Amniotic stem cell (primary cell): ENCODE measurements at places on chromosomes 5 and 9.

DNA sequence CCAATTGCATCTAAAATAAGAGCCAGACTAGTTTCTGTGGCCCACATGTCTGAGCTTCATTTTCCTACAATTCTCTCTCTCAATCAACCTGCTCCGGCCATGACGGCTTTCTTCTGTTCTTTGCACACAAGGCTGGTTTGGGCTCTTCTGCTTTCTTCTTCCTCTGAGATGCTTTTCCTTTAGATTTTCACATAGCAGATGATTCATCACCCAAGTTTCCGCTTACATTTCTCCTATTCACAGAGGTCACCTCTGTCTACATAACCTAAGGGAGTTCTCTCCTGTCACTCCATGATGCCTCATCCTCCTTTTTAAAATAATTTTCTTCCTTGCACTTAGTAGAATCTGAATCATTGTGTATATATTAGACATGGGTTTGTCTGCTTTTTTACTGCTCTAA is 334.6 kb upstream of the TUSC1 start:
- no peak for DNase-seq

DNA sequence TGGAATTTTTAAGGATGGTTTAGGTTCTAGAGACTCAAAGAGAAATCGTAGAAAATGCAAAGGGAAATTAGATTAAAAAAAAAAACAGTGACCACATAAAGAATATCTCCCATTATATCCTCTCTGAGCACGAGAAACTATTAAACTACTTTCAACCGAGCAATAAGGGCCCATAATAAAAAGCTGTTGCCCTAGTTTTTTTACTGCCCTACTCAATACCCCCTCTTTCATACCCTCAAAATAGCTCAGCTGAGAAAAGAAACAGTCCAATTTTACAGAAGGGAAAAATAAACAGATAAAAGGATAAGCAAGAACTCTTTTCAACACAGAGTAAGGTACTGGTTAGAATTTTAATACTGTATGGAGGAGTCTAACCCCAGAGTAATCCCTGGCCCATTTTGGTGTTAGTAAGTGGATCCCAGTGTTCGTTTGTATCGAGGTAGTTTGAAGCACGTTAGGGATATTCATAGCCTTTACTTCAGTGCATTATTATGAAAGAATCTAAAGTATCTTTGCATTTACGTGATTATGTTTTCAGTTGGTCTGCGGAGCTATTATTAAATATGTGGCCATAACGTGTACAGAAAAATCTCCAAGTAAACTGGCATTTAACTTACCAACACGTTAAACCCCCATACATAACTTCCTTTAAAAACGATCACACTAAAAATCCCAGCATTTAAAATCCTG is 980 bp upstream of the RHOBTB3 start:
- DNase-seq, result no peak

GRCh38 chr9:95250462-95251221 is 66.9 kb downstream of the FANCC start:
- no peak for DNase-seq

DNA sequence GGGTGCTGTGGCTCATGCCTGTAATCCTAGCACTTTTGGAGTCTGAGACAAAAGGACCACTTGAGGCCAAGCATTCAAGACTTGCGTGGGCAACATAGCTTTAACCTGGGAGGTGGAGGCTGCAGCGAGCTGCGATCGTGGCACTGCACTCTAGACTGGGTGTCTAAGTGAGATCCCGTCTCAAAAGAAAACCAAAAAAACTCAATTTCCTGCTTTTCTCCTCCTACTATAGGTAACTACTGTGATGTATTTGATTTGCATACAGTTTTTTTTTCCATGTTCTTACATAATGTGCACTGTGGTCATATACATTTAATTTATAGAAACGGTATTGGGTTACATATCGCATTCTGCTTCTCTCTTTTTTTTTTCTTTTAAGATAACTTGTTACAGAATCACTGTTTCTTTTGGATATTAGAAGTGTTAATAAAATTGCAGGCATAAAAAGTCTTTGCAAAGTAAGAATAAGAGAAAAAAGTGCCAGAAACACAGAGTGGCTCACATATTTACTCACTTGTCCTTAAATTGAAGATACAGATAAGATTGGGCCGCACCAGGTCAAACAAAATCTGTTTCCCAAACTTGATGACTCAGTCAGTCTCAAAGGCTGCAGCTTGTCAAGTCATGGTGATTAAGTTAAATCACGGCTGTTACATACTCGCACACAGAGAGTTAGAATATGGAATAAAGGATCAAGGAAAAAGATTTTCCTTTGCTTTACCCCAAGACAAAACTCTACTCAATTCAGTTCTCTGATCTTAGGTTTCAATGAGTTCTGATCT is 2.0 kb upstream of the PTGR1 start:
- DNase-seq, result no peak

DNA sequence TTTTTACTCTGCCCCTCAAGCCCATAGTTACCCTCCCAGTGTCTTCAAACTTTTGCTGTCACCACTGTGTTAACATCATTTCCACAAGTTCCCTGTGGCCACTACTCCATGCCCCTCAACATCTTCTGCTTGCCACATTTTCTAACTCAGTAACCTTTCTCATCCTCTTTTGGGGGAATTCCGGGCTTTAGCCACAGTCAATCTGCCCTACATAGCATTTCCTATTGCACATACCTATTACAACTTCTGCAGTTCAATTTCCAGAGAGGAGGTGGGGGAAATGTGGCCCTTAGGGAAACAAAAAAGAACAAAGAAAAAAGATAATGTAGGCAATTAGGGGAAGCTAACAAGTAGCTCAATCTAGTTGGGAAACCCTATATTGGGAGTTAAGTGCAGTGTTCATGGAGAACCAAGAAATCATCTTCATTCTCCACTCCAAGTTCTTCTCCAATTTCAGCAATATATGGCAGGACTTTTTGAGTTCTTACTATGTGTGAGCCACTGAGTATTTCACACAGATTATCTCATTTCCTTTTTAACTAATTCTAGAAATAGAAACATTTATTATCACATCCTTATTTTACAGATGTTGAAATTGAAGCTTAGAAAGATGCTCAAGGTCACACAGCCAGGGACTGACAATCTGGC is 40.2 kb upstream of the LPAR1 start:
- no peak for DNase-seq

GRCh38 chr5:56278335-56278753 is 45.2 kb upstream of the ANKRD55 start:
- DNase-seq, result no peak

DNA sequence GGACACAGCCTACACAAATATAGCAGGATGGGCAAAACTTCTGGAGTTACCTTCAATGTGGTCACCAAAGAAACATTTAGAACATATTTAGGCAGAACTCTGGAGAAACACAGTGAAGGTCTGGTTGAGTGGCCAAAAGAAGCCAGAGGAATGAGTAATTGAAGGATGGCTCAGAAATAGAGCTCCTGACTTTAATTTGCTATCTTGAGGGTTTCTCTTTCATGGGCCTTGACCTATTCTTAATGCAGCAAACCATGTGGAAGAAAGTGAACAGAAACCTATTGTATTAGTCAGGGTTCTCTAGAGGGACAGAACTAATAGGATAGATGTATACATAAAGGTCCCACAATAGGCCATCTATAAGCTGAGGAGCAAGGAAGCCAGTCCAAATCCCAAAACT is 650.5 kb downstream of the ACTL7B start:
- DNase-seq, result no peak

DNA sequence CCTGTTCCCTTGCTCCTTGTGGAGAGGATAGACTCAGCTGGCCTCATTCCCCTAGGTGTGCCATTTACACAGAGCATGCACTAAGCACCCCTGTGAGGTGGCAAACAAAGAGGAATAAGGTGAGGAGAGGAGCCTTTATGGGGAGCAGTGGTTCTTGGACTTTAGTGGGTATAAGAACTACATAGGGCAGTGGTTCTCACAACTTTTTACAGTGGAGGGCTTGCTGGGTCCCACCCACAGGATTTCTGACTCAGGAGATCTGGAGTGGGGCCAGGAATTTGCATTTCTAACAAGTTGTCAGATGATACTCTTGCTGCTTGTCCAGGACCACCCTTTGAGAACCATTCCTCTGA is 42.0 kb downstream of the CSF1R start:
- DNase-seq, result peak; percentile 22

DNA sequence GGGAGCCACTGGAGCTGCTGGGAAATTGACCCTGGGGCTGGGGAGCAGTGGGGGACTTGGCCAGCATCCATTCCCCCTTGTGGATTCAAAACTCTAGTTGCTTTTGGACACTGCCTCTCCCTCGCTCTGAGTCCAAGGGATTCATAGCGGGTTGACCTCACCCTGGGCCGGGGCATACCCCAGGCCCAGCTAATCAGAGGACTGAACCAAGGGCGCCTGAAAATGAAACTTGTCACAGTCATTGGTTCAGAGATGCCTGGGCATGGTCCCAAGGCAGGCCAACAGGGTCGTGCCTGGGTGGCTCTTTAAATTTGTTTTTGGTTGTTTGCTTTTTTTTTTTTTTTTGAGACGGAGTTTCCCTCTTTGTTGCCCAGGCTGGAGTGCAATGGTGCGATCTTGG is 22.6 kb downstream of the STK10 start:
- DNase-seq, result no peak

DNA sequence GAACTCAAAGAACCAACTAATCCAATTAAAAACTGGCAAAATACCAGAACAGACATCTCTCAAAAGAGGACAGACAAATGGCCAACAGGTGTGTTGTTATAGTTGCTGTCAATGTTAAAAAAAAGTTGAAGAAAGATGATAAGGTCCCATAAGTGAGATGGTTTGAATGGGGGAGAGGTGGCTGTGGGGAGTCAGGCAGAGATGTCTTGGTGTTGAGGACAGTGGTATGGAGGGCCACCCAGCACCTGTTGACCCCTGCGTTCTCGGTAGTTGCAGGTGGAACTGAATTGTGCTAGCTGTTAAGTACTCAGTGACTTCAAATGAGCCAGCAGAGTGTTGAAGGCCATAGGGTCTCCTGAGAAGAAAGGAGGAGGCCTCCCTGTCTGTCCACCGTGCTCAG is 55.9 kb upstream of the PITX1 start:
- no peak for DNase-seq

DNA sequence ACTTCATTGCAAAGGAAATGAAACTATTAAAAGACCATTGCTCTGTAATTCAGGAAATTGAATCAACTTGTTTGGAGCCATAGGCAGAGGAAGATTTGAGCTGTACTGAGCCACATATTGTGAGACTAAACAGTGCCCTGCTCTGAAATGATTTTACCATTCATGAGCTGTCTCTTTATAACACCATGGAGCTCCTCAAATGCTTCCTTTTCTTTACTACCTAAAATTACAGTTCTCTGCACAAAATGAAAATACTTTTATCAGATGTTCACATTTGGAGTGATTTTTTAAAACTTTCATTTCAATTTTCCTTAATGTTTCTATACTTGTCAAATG is 97.9 kb downstream of the NLN start:
- no peak for DNase-seq

GRCh38 chr5:134242146-134242545 is 16.3 kb upstream of the PPP2CA start:
- DNase-seq, result peak; percentile 34

DNA sequence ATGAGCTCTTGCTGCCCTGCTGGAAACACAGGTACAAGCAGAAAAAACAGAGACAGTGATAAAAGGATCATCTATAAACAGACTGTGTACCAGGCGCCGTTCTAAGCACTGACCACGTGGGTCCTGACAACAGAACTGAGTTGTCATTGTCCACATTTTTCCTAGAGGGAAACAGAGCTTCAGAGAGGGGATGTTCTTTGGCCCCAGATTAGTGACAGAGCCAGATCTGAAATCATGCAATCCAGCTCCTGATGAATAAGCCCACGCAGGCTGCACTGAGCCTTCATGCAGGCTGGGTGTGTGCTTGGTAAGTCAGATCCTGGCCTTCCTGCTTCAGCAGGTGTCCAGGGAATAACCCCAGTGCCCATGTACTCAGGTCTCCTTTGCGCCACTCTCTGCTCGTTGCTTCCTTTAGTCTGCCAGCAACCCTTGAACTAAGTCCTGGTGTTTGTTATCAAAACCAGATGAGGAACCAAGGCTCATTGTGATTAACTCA is 22.8 kb upstream of the TCF7 start:
- DNase-seq, result no peak

- no peak for DNase-seq
These were observed 385.2 kb downstream of the SPOCK1 start for GRCh38 chr5:137113939-137114338.

DNA sequence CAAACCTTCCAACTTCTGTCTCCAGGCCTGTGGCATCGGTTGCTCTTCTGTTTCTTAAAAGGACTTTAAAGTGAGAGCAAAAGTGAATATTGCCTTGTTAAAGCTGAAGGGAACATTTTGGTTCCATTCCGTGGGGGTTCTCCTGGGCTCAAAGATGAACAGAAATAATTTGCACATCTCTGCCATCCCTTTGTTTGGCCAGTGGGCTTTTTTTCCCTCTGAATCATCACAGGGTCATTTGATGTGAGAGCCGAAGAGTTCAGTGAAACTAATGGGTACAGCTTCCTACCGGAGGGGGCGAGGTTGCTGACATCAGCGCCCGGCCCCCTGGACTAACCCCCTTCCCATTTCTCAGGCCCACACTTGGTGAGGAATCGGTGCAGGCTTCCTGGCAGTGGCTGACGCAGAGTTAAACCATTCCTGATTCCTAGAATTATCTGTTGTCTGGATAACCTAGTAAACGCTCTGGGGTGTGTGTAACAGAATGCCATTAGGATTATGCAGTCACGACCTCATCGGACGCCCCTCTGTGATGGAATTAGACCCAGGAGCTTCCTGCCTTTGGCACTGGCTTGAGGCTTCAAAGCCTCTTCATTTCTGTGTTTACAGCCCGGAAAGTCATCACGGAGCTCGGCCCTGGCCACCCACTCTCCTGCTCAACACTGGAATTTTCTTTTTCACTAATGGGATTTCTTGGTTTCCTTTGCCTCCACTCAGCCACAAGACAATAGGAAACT is 61.6 kb upstream of the RPL26L1 start:
- peak; percentile 81 for DNase-seq

GRCh38 chr5:54545796-54546195 is 28.2 kb downstream of the SNX18 start:
- no peak for DNase-seq

DNA sequence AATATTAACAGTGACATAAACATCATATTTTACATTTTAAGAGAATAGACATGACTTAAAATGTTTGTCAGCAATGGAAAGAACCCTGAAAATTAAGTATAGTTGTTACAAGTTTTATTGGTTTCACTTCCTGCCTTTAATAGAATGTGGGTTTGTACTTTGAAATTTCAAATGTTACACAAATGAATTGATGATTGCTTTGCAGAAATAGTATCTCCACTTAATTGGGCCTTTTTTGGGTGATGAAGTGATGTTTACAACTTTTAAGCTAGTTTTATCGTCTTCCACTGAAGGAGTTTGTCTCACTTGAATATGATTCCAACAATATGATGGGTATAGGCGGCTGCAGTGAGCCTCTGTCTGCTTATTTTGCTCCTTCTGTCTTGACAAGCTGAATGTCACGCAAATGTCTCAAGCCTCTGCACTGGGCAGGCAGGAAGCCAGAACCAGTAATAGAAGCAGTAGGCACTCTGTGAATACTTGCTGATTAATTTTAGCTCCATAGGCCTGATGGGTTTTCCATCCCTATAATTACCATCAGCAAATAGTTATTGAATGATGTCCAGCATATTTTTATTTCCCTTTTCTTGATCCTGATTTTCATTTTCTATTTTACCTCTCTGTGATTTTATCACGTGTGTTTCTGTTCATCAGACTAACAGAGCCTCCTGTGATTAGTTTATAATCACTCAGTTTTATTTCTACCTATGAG is 10.6 kb upstream of the NR3C1 start:
- no peak for DNase-seq
